ENCODE measurements at places on chromosomes 5 and 9.

DNA sequence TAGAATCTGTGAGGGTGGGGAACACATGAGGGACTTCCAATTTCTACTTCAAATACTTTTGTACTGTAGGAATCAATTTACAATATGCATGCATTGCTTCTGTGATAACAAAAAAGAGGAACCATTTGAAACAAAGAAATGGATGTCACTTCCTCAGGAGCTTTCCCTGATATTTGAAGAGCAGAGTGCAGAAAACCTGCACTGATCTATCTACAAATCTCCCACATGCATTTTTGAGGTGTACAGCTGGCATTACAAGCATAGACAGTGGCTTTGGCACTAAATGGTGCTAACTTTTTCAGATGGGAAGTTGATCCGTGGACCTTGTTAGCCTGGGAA, 27.7 kb downstream of the YIPF5 start:
- DNase-seq: no peak

DNA sequence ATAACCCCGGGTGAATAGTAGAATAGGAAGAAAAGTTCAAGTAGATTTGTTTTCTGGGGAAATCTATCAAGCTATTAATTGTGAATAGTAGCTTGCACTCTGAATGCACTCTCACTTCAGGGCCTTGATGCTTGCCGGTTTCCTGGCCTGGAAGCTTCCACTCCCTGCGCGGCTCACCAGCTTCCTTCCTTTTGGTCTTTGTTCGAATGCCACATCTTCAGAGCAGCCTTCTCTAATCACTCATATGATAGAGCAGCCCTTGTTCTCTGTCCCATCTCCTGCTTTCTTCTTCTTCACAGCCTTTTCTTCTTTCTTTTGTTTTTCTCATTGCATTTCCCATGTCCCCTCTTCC, 146.7 kb downstream of the MAST4 start:
- no peak for DNase-seq

DNA sequence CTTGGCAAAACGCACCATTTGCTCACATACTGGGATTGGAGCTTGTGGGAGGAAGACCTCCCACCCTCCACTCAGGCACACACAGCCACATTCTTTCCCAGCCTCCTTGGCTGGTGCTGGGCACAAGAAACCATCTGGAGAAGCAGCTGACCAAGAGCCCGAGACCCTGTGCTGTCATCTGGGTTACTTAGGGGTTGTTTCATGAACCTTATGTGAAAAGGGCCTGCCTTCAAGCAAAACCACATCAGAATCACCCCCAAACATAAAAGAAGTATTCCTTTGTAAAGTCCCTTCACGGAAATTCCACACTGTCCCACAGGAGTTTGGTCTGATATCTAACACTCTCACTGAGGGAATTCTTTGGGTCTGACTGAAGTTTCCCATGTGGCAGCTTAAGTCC, 172.1 kb downstream of the NR3C1 start:
- DNase-seq: no peak

DNA sequence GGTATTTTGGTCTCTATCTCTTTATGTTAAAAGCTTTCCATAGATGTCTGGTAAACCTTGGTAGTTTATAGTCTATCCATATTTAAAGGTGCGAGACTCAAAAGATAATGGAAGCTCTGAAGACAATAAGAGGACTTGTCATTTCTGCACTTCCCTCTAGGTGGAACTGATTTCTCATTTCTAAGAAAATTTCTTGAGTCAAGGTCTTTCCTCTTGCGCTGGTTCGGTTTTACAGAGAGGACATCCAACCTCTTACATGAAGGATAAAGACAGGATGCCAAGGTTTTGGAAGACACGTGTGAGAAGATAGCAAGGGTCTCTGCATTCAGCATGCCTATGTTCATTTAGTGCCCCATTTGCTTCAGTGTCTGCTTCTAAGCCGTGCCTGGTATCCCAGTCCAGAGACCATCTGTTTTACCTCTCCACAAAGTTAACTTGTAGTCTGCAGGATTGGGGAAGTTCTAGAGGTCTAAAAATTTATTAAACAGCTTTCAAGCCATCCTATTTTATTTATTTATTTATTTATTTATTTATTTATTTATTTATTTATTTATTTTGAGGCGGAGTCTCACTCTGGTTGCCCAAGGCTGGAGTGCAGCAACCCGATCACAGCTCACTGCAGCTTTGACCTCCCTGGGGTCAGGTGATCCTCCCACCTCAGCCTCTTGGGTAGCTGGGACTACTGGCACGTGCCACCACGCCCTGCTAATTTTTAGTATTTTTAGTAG, 41.6 kb downstream of the KIAA1191 start:
- DNase-seq: no peak

DNA sequence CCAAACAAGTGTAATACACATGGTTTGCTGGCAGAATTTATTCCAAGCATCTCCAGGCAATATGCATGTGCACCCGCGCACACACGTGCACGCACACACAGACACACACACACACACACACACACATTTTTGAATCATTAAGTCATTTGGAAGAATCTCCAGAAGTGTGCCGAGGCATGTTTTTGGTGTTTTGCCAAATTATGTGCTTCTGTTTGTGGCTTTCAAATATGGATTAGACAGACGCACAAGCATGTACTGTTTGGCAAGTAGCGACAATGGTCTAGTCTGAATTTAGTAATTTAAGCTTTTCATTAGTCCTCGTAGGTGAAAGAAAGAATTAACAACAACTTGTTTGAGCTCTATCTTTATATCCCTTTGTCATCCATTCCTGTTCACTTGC, 36.7 kb downstream of the NFIB start:
- DNase-seq: no peak

All from islet precursor cell (in vitro differentiated cells).